Nephron progenitor cell (in vitro differentiated cells): ENCODE measurements at places on chromosomes 1 and 21.

DNA sequence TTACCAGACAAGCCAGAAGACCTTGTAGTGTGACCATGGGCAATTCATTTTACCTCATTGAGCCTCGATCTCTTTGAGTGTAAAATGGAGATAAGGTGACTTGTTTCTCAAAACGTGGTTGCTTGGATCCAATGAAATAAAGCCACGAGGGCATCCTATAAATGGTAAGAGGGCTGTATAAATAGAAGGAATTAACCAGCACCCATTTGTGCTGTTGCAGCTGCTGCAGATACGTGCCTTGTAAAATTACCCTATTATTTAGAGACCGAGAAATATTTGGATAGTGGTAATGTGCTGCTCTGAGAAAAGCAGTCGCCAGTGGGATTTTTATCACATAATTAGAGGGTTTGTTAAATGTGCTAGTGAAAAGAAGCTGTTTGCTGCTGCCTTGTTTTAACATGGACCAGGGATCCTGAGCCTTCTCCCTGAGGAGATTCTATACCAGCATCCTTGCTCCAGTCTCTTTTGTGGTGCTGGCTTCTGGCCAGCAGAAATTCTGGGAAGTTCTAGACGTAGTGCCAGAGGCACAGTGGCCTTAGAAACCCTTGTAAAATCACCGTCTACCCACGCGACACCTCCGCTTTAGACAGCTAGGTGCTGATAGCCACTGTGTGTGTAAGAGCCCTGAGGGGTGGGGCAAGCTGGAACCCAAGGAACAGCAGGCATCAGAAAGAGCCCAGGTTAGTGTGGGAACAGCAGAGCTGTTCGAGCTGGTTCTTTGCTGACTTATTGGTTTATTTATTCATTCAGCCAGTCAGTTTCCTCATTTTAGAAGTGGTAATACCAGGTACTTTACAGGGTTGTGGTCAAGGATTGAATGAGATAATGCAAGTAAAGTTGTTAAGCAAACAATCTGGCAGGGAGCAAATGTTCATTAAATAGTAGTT lies 137.5 kb downstream of the NOS1AP start:
- no peak overlapping the region for H3K27ac ChIP-seq
- H3K27me3 ChIP-seq: no peaks in the 10 kb centered on the region

DNA sequence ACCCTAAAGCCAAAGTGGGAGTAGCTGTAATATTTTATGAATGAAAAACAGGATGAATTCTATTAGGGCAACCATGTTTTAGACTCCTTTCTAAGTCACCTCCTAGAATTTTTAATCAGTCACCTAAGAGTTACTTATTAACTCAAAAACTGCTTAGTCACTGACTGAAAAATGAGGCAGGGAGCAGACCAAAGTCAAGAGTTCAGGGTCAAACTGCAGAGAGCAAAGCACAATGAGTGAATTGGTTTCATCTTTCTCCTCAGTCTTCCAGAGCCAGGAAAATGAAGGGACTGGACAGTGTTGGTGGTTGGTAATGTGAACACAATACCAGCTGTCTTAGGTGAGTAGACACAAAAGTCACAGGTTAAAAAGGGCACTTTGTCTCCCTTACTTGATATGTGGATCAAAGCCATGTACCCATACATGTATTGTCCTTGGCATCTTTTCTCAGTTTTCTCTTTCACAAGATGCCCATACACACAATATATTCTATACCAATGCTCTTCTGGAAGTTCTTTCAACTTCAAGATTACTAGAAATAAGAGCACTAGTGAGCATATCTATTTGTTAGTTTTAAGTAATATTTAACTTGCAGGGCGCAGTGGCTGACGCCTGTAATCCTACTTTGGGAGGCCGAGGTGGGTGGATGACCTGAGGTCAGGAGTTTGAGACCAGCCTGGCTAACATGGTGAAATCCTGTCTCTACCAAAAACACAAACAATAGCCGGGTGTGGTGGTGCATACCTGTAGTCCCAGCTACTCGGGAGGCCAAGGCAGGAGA lies 42.2 kb downstream of the ATP1B1 start:
- H3K27me3 ChIP-seq: no peaks in the 10 kb centered on the region
- H3K4me1 ChIP-seq: no peaks in the 10 kb centered on the region
- H3K4me3 ChIP-seq: no peak overlapping the region
- H3K27ac ChIP-seq: no peak overlapping the region
- no peaks in the 10 kb centered on the region for H3K36me3 ChIP-seq

GRCh38 chr1:59007820-59008598 lies 224.2 kb upstream of the JUN start:
- H3K4me3 ChIP-seq: no peak overlapping the region
- no peaks in the 10 kb centered on the region for H3K27me3 ChIP-seq
- H3K4me1 ChIP-seq: peaks cover 46% of the 10 kb centered on the region

- H3K27me3 ChIP-seq: no peaks in the 10 kb centered on the region
- no peaks in the 10 kb centered on the region for H3K36me3 ChIP-seq
- H3K4me1 ChIP-seq: no peaks in the 10 kb centered on the region
- no peak for DNase-seq
- no peak overlapping the region for H3K4me3 ChIP-seq
Measured at GRCh38 chr1:154145986-154146385, 8.9 kb downstream of the NUP210L start.

GRCh38 chr1:45767035-45767434 lies 16.6 kb upstream of the IPP start:
- no peak overlapping the region for H3K4me3 ChIP-seq
- peaks cover 25% of the 10 kb centered on the region for H3K4me1 ChIP-seq
- no peaks in the 10 kb centered on the region for H3K36me3 ChIP-seq
- H3K27me3 ChIP-seq: peaks cover 7% of the 10 kb centered on the region
- no peak for DNase-seq

DNA sequence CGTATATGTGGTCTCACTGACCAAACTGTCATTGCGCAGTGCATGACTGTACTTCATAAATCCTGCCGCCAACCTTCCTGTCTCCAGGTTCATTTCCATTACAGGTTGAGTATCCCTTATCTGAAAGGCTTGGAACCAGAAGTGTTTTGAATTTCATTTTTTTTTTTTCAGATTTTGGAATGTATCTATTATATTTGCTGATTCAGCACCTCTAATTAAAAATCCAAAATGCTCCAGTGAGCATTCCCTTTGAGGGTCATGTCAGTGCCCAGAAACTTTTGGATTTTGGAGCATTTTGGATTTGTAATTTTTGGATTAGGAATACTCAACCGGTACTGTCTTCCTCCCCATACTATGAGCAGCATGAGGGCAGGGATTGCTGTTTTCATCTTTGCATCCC lies 30.7 kb upstream of the RBBP5 start:
- H3K27ac ChIP-seq: no peak overlapping the region
- DNase-seq: no peak
- no peaks in the 10 kb centered on the region for H3K27me3 ChIP-seq
- H3K36me3 ChIP-seq: peaks cover 83% of the 10 kb centered on the region

GRCh38 chr1:114458237-114458777 lies 52.7 kb downstream of the TRIM33 start:
- DNase-seq: no peak
- H3K36me3 ChIP-seq: peaks cover 84% of the 10 kb centered on the region
- H3K27ac ChIP-seq: no peak overlapping the region

DNA sequence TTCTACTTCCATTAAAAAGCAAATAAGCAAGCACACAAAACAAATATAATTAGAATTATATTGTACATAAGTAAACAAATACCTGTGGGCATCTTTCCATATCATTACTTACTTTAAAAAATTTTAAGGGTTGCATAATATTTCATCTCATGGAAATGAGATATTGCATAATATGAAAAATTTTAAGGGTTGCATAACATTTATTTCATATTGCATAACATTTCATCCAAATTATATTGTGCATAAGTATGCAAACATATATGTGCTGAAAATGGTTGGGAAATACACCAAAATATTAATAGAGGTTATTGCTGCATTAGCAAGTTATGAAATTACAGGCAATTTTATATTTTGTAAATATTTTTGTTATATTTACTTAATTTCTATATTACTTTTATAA lies 213.7 kb downstream of the KCNH1 start:
- no peak for DNase-seq
- no peaks in the 10 kb centered on the region for H3K36me3 ChIP-seq
- H3K4me1 ChIP-seq: peaks cover 14% of the 10 kb centered on the region
- H3K27me3 ChIP-seq: peaks cover 2% of the 10 kb centered on the region
- H3K4me3 ChIP-seq: no peak overlapping the region
- H3K27ac ChIP-seq: no peak overlapping the region

- no peak overlapping the region for H3K27ac ChIP-seq
- H3K4me1 ChIP-seq: peaks cover 37% of the 10 kb centered on the region
- no peak overlapping the region for H3K4me3 ChIP-seq
- peaks cover 29% of the 10 kb centered on the region for H3K27me3 ChIP-seq
- no peaks in the 10 kb centered on the region for H3K36me3 ChIP-seq
Measured at GRCh38 chr1:6080469-6080868, 34.8 kb downstream of the KCNAB2 start.

DNA sequence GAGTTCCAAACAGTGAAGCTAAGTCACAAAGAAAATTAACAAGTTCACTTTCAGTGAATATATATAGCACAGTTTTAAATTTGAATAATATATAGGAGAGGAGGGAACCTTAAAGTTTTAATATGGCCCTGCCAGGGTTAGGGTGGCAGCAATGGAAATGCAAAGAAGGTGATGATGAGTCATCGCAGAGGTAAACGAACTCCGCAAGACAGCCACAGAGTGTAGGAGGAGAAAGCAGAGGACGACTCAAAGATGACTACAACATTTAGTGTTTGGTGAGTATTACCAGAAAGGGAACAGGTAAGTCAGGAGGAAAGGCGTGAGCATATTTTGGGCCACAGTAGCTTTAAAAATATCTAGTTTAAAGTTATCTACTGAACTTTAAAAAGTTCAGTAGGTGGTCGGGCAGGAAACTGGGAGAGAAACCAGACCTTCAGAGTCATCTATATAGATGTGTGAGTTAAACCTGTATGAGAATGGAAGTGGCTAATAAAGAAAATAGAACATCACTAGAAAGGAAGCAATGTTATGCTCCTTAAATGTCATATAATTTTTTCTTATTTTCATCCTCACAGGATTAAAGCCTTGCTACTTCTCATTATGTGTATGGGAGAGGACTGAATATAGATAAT lies 75.7 kb downstream of the UCHL5 start:
- DNase-seq: no peak
- H3K27ac ChIP-seq: no peak overlapping the region
- no peak overlapping the region for H3K4me3 ChIP-seq
- peaks cover 5% of the 10 kb centered on the region for H3K4me1 ChIP-seq
- peaks cover 3% of the 10 kb centered on the region for H3K27me3 ChIP-seq
- H3K36me3 ChIP-seq: peaks cover 29% of the 10 kb centered on the region

- DNase-seq: no peak
- H3K36me3 ChIP-seq: peaks cover 24% of the 10 kb centered on the region
- H3K27ac ChIP-seq: no peak overlapping the region
- no peaks in the 10 kb centered on the region for H3K4me1 ChIP-seq
Measured at GRCh38 chr1:46697053-46697452, 21.9 kb downstream of the EFCAB14 start.
